ENCODE measurements at places on chromosomes 1 and 21.

DNA sequence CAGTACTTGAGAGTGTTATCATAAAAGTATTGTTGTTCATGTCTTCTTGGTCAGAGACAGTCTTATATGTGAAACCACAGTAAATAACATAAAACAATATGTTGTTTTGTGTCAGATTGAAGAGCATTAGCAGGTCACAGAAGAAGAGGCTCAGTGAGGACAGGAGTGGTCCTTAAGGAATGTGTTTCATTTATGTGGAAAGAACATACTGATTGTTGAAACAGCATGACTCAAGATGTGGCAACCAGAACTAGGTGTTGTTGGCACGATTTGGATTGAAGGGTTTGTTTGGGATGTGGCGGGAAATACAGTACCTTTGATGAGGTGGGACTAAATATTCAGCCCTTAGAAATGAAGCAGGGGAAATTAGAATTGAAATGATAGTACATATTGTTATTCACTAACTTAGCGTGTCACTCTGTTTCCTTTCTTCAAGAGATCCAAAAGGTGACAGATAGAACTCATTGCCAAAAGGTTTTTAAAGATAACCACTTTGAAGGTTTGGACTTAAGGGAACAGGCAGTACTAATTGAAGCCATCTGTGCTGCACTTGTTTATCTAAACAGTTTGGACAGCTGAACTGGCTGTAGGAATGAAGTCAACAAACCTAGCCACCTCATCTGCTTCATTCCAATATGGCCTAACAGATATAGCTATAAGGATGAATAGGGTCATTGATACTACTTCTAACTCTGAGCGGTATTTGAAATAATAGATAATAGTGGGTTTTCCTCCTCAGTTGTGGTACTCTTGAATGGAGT, 14.4 kb downstream of the RALGPS2 start:
- no peak for DNase-seq

- DNase-seq = no peak
Observed at GRCh38 chr21:45439901-45440461, 35.0 kb downstream of the COL18A1 start.

DNA sequence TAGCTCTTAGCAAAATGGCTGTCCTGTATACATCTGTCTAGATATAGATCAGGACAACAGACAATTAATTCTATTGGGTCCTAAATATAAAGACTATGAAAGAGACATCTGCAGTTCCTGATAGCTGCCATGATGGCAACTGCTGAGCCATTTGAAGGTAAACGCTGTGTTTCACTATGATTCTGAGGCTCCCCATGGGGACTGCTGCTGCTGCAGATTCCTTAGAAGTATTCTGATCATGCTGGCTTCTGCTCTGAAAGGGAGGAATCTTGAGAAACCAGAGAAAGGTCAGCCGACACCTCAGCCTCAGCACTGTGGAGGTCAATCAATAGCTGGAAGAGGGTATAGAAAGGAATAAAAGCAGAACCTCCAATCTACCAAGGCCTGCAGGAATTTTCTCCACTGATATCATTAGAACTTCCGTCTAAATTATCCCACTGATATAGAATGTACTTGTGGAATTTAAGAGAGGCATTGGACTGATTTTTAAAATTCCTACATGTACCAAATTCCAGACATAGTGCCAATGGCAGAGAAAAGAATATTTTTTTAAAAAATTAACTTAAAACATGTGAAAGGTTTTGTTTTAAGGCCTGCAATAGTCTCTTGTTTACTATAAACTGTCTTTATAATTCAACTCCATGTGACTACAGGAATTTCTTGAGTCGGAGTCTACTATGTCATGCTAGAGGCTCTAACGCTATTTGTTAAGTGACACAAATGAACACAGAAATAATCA, 53.2 kb downstream of the DDAH1 start:
- no peak for DNase-seq

- no peak for DNase-seq
Observed at GRCh38 chr1:58804853-58805565, 21.2 kb upstream of the JUN start.

- no peak for DNase-seq
Observed at GRCh38 chr1:53549287-53549686, 90.1 kb downstream of the DMRTB1 start.

DNA sequence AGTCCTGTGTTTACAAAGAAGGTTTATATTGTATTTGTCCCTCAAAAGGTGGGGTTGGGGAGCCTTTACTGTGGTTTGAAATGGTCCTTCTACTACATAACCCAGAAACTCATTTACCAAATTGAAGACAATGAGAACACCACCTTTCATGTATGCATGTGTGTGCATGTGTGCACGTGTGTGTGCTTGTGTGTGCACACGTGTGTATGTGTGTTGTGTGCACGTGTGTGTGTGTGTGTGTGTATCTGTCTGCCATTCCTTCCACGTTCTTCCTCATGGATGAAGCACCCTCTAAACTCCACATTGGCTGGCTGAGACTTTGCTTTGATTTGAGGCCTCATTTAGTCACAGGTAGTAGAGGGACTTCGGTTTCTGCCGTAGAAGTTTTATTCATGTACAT, 138.2 kb downstream of the EDEM3 start:
- DNase-seq = no peak

- DNase-seq = no peak
Observed at GRCh38 chr1:158310623-158311022, 20.7 kb downstream of the CD1B start.

- peak; percentile 20 for DNase-seq
Observed at GRCh38 chr1:117860896-117861610, 68.4 kb downstream of the GDAP2 start.

DNA sequence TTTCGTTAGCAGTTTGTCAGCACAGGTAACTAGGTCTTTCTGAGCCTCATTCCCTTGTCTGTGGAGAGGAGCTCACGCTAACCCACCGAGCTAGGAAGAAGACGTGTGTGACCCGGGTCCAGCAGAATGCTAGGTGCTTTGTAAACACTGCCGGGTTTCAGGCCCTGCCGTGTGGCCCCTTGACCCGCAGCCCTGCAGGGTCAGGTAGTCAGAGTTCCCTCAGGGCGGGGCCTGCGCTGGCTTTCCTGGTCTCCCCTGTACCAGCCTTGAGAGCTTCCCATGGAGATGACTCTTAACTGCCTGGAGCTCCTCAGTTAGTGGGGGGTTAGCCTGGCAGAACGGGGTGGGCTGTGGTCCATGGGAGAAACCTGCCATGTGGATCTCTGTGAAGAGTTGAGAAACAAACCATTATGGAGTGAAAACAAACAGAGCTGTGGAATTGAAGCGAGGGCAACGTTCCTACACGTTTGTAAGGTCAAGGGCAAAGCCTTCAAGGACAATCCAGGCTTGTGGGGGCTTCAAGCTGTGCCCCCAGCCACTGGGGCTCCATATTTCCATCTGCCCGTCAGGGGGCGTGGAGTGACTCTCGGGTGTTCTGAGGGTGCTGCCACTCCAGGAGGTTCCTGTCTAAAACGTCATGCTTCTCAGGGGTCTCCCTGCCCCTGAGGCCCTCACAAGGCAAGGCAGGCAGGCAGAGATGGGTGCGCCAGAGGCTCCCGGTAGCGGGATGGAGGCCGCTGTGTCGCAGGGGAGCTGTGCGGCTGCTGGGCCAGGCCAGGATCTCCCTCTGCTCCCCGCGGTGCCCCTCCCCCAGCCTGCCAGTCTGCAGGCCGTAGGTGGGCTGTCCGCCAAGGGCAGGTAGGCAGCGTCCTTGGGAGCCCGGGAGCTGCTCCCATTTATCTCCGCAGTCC, 23.8 kb downstream of the LHX4 start:
- DNase-seq = no peak

- no peak for DNase-seq
Observed at GRCh38 chr1:60073605-60074278, at the start of gene C1orf87. C1orf87 (minus strand) TSS chr1:60073770; CDS start chr1:60072643, 1,127 bp downstream.

DNA sequence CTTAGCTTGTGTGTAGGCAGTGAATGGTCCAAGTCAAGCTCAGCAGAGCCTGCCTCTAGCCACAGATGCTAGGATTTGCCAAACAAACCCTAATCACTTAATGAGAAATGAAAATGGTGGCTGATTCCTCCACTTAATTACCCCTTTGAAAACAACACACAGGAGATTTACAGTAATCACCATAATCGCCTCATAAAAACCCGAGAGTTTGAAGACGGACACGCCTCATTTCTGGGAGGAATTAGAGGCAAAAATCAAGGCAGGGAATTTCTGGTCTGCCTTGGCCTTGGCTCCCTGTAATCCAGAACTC, 16.3 kb upstream of the FOXE3 start:
- DNase-seq = no peak

DNA sequence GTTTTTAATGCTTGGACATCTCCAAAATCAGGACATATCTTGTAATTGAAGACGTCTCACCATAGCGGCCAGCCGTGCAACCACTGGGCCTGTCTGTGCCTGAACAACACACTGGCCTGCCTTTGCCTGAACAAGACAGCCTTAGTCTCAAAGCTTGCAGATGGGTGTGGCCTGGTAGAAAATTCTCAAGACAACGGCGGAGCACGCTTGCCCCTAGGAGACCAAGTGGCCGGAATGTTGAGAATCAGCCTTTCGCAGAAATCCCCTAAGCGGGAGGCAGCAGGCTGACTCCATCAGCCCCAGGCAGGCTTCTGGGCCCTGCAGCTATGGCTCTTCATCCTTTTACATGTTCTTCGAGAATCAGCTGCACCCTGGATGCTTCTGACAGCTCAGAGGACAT, 98.0 kb upstream of the C1orf174 start:
- DNase-seq = no peak

GRCh38 chr1:39663559-39663958, 8.3 kb downstream of the NT5C1A start:
- no peak for DNase-seq

- DNase-seq = peak; percentile 29
Observed at GRCh38 chr1:41578712-41579335, 94.3 kb upstream of the EDN2 start.

GRCh38 chr1:247111259-247111699, 7.1 kb upstream of the ZNF669 start:
- DNase-seq = peak; percentile 32

DNA sequence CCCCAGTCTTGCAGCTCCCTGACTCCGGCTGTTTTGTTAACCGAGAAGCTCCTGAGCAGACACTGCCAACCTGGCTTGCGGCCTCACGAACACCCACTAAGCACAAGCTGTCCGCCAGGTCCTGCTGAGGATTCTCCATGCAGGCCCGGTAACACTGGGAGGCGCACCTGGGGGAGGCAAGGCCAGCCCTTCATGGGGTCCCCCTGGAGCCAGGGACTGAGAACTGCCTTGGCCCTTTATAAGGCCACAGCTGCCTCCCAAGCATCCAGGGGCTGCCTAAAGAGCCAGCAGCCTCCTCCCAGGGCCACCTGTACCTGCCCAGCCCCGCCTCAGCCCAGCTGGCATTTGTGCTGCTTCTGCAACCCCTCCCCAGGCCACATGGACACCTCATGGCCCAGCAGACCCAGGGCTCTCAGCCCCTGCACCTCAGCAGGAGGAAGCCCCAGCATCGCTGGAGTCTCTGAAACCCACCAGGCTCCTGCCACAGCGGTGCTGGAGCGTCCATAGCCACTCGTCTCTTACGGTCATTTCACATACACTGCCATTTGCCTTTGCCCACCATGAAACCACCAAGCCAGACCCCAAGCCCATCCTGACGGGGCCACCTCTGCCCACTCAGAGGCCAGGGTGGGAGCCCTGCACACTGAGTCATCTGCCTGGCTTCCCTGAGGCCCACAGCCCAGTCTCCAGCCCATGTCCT, 82.5 kb downstream of the NPHP4 start:
- no peak for DNase-seq

All from lung (tissue), 17 donors.